ENCODE measurements at places on chromosomes 2 and 18.

GRCh38 chr18:75638776-75639471 lies 211.4 kb upstream of the SMIM21 start:
- H3K4me3 ChIP-seq = peak overlapping the region; percentile 58
- no peaks in the 10 kb centered on the region for H3K36me3 ChIP-seq
- peak overlapping the region; percentile 65 for H3K27ac ChIP-seq
- peak; percentile 33 for DNase-seq

DNA sequence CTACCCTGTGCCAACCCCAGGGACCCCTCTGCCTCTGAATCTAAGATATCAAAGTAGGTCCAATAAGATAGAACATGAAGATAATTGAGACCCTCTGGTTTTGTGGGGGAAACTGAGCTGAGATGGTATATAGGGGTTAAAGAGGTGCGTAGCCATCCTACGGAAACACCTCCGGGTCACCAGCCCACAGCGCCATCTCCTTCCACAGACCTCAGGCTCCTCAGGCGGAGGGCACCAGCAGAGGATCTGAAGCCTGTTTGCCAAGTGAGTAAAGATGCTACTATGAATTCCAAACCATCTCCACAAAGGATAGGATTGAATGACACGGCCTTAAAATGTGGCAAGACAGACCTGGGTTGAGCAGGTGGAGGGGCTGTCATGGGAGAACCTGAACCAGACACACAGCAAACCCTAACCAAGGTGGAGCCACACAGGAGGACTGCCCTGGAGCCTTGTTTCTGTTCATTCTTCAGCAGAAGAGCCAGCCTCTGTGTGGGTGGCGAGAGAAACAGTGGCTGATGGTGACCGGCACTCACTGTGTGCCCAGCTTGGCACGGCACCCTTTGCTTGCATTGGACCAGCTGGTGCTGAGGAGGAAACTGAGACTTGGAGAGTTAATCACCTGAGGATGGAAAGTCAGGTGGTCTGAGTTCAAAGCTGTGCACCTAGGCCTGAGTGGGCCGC lies 10.2 kb downstream of the GBX2 start:
- H3K27me3 ChIP-seq = peaks cover 93% of the 10 kb centered on the region
- H3K4me3 ChIP-seq = no peak overlapping the region
- no peaks in the 10 kb centered on the region for H3K4me1 ChIP-seq

DNA sequence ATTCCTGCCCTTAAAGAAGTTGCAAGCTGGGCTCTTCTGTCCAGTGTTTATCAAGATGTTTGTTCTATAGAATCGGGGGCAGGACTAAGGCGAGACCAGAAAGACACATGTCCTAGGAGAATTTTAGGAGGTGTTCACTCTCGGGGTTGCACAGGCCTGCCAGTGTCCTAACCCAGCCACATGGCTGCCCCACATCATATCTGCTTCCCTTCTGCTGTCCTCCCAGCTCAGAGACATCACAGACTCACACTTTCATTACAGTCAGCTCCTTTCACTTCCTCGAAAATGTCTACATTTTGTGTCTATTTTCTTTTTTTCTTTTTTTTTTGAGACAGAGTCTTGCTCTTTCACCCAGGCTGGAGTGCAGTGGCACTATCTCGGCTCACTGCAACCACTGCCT lies 10.7 kb upstream of the MRO start:
- no peaks in the 10 kb centered on the region for H3K4me1 ChIP-seq
- no peaks in the 10 kb centered on the region for H3K36me3 ChIP-seq
- no peak overlapping the region for H3K27ac ChIP-seq
- DNase-seq = no peak

DNA sequence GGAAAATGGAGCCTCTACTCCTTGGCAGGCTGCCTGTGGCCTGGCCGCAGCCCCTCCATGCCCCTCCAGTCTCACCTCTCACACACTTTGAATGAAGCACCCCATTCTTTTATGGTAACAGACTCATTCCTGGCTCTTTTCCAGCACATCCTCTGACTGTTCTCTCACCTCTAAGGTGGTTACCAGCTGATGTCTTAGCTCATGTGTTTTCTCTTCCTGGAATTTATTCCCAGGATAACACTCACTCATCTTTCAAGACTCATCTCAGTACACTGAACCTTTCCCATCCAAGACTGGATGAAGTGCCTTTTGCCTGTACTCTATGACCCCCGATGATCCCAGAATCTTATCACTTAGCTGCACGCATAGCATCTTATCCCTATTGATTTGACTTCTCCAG lies 50.6 kb downstream of the SLC9A4 start:
- DNase-seq = no peak
- no peaks in the 10 kb centered on the region for H3K4me1 ChIP-seq
- H3K27me3 ChIP-seq = peaks cover 7% of the 10 kb centered on the region
- H3K36me3 ChIP-seq = no peaks in the 10 kb centered on the region
- no peak overlapping the region for H3K27ac ChIP-seq

GRCh38 chr2:69652206-69652605 lies 8.7 kb upstream of the AAK1 start:
- peaks cover 8% of the 10 kb centered on the region for H3K4me1 ChIP-seq
- H3K27me3 ChIP-seq = no peaks in the 10 kb centered on the region
- no peak for DNase-seq
- H3K27ac ChIP-seq = no peak overlapping the region

GRCh38 chr2:35185861-35186412 lies 1169.6 kb upstream of the CRIM1 start:
- DNase-seq = no peak
- no peaks in the 10 kb centered on the region for H3K27me3 ChIP-seq

DNA sequence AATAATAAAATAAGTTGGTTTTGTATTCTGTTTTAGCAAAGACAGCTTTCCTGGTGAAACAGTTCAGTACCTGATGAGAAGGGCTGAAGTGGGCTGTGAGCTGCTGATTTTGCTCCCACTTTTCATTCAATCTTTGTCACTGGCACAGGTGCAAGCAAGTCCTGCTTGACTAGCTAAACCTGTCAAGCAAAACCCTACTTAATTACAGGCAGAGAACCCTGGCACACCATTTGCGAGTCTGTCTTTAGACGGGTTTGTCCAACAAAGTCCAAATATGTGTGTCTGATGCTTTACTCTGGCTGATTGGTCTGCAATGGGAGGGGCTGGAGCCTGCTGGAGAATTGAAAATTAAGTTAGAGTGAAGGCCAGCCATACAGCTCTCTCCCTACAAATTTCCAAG lies 267.2 kb downstream of the EPHA4 start:
- H3K27ac ChIP-seq = no peak overlapping the region
- no peak for DNase-seq
- H3K27me3 ChIP-seq = no peaks in the 10 kb centered on the region

DNA sequence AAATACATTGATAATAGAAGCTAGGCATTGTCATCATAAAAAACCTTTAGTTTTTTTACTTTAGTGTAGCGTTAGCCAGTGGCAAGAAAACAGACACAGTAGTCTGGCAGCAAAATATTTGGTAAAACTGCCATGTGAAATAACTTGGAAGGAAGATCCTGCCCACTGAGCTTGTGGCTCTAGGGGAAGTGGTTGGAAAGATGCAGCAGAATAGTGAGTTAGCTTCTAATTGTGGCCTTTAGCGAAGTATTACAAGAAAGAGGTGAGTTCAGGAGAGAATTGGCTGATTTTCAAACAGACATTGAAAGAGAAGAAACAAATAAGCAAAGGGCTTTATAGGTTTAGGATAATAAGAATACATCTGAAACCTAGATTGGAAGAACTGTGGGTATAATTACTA lies 1887.8 kb upstream of the CELF4 start:
- DNase-seq = no peak
- H3K36me3 ChIP-seq = no peaks in the 10 kb centered on the region
- H3K4me1 ChIP-seq = peaks cover 20% of the 10 kb centered on the region
- peak overlapping the region; percentile 39 for H3K27ac ChIP-seq
- no peaks in the 10 kb centered on the region for H3K27me3 ChIP-seq
- peak overlapping the region; percentile 33 for H3K4me3 ChIP-seq

- peak overlapping the region; percentile 74 for H3K27ac ChIP-seq
- no peaks in the 10 kb centered on the region for H3K36me3 ChIP-seq
These were observed 35.3 kb downstream of the MAP4K4 start for GRCh38 chr2:101732773-101733256.

DNA sequence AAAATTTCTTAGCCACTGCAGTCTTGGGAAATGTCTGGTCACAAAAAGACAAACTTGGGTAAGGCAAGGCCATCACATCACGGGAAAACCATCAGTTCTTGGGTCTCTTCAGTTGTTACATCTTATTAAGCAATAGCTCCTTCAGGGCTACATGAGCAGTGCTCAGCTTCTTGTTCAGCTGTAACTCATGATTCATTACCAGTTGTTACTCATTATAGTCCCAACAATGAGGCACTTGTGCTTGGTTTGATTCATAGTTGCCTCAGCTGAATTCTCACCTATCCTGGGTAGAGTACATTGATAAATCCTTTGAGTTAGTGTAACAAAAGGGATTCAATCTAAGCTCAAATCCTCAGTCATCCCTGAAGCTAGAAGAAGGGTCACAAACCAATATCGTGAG lies 102.4 kb upstream of the DCC start:
- H3K27ac ChIP-seq = no peak overlapping the region
- H3K27me3 ChIP-seq = no peaks in the 10 kb centered on the region
- no peak for DNase-seq
- H3K36me3 ChIP-seq = no peaks in the 10 kb centered on the region
- no peaks in the 10 kb centered on the region for H3K4me1 ChIP-seq
- no peak overlapping the region for H3K4me3 ChIP-seq

- H3K36me3 ChIP-seq = no peaks in the 10 kb centered on the region
- no peaks in the 10 kb centered on the region for H3K4me1 ChIP-seq
- H3K27ac ChIP-seq = no peak overlapping the region
- DNase-seq = no peak
- no peak overlapping the region for H3K4me3 ChIP-seq
These were observed 139.5 kb upstream of the LRP1B start for GRCh38 chr2:142270291-142270690.

GRCh38 chr2:102837626-102838198 lies 75.9 kb downstream of the TMEM182 start:
- no peak for DNase-seq
- H3K36me3 ChIP-seq = no peaks in the 10 kb centered on the region
- no peak overlapping the region for H3K4me3 ChIP-seq
- no peaks in the 10 kb centered on the region for H3K27me3 ChIP-seq
- peaks cover 13% of the 10 kb centered on the region for H3K4me1 ChIP-seq
- H3K27ac ChIP-seq = no peak overlapping the region

GRCh38 chr2:99728166-99728565 lies 238.3 kb upstream of the REV1 start:
- H3K4me1 ChIP-seq = peaks cover 39% of the 10 kb centered on the region
- peak overlapping the region; percentile 55 for H3K27ac ChIP-seq
- H3K27me3 ChIP-seq = no peaks in the 10 kb centered on the region
- DNase-seq = no peak

GRCh38 chr2:214902286-214902685 lies 92.8 kb upstream of the BARD1 start:
- no peaks in the 10 kb centered on the region for H3K27me3 ChIP-seq
- no peak for DNase-seq
- no peaks in the 10 kb centered on the region for H3K36me3 ChIP-seq
- no peaks in the 10 kb centered on the region for H3K4me1 ChIP-seq
- H3K27ac ChIP-seq = no peak overlapping the region

- no peaks in the 10 kb centered on the region for H3K4me1 ChIP-seq
- no peak for DNase-seq
- no peak overlapping the region for H3K27ac ChIP-seq
These were observed 226.2 kb downstream of the MC4R start for GRCh38 chr18:60146220-60146960.

GRCh38 chr18:48799724-48800315 lies 150.9 kb downstream of the SMAD7 start:
- H3K4me3 ChIP-seq = no peak overlapping the region
- no peaks in the 10 kb centered on the region for H3K36me3 ChIP-seq
- peak; percentile 8 for DNase-seq
- H3K4me1 ChIP-seq = peaks cover 62% of the 10 kb centered on the region
- H3K27ac ChIP-seq = peak overlapping the region; percentile 89

DNA sequence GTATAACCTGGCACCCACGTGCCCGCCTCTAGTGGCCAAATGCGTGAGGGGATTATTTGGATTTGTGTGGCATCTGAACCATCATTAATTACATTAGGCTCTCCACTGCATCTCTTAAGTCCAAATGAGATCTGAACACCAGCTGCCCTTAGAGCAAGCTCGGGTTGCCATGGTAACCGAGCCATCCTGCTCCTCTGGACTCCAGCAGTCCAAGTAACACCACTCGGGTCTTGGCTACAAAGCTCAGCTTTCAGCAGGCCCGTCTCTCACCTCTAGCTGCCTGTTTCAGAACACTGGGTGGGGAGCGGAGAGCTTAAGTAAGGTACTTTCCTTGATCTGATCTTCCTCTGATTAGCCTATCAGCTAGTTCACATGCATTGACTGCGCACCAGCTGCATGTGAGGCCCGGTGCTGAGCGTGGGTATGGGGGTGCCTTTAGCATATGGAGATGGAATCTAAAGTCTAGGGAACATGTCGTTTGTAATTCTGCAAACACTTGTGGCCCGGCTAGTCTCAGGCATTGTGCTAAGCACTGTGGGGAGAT lies 14.1 kb upstream of the CYS1 start:
- peaks cover 54% of the 10 kb centered on the region for H3K27me3 ChIP-seq
- no peak for DNase-seq
- no peak overlapping the region for H3K27ac ChIP-seq

DNA sequence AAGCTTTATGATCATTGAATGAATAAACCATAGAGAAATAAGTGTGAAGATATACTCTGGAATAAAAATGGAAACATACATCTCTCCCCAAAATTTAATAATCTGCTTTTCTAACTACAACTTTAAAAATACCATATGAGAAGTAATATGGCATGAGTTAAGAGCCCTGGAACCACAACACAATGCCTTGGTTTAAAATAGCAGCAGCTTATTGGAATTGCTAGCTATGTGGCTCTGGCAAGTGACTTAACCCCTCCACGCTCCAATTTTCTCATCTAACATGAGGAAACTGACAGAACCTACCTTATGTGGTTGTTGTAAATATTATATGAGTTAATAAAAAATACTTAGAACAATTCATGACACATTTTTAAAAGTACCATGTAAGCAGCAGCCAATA lies 76.4 kb downstream of the VPS54 start:
- no peak overlapping the region for H3K27ac ChIP-seq
- peaks cover 60% of the 10 kb centered on the region for H3K36me3 ChIP-seq
- no peaks in the 10 kb centered on the region for H3K27me3 ChIP-seq
- peaks cover 6% of the 10 kb centered on the region for H3K4me1 ChIP-seq
- no peak overlapping the region for H3K4me3 ChIP-seq

- H3K27me3 ChIP-seq = no peaks in the 10 kb centered on the region
- no peaks in the 10 kb centered on the region for H3K36me3 ChIP-seq
- DNase-seq = no peak
- H3K27ac ChIP-seq = no peak overlapping the region
- H3K4me1 ChIP-seq = peaks cover 9% of the 10 kb centered on the region
- H3K4me3 ChIP-seq = no peak overlapping the region
These were observed 165.5 kb downstream of the DDX1 start for GRCh38 chr2:15756882-15757819.

DNA sequence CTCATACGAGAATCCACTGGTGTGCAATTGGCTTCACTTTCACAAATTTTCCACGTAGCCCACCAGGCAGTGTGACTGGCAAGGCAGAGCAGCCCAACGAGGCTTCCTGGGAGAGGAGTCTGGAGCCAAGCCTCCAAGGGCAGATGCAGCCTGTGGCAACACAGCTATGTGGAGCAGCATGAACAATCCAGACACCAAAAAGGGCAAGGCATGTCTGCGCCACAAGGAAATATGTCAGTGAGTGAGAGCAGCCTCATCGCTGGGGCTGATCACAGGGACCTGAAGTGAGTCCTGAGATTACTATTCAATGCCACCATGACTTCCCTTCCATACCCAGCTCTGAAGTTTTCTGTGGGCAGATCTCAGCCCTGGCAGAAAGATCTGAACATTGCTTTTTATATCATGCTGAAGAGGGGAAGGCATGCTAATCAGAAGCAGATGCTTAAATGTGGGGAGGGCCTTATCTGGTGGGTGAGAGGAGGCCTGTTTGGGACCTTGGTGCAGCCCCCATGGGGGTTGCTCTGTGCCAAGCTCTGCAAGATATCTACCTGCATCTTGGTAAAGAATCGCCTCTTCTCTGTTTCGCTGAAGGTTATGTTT lies 40.0 kb upstream of the PUM2 start:
- DNase-seq = no peak
- H3K27me3 ChIP-seq = peaks cover 12% of the 10 kb centered on the region
- no peak overlapping the region for H3K4me3 ChIP-seq
- no peaks in the 10 kb centered on the region for H3K36me3 ChIP-seq

All from left ventricle myocardium inferior (tissue), 1 donor.